NCI-H1417 (cell line): ENCODE measurements at places on chromosomes 5 and 9.

GRCh38 chr5:77514457-77514856 is 22.3 kb upstream of the WDR41 start:
- DNase-seq, result no peak

DNA sequence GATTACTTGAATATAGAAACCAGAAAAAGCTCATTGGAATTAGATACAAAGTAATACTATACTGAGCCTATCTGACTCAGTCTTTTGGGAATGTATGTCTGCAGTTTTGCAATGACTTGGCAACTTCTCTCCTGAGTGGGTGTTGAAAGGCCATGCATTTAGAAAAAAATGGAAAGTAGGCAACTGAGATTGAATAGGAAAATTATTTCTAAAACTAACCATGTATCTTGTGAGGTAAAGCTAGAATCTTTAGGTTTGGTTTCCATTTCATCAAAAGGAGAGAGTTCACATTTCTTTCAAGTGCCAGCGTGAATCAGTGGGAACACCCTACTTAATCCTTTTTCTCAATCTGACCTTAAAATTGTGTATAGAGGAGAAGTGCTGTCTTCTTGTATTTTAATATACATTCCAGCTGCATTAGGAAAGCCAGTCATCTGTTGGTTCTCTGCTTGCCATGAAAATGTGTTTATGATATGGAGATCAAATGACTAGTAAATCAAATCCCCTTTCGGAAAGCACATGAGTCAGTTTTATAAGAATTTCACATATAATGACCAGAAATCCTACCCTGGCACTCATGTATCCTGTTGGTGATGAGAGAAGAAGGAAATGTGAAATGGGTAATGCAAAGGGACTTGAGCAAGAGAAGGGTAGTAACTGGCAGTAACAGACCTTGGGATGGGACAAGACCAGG is 30.4 kb downstream of the NFX1 start:
- DNase-seq, result no peak

DNA sequence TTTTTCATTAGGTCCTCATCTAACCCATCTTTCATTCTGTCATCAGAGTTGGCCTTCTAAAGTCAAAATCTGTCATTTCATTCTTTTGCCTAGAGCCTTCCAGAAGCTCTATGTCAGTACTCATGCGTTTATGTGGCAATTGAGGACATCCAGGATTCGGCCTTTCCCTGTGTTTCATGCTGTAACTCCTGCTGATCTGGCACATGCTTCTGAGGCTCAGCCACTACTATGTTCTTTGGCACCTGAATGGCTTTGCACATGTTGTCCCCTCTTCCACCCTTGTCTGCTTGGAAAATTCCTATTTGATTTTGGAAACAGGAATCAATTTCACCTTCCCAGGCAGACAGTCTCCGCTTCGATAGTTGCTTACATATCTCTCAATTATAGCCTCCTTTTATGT is 84.9 kb downstream of the GDNF start:
- no peak for DNase-seq

DNA sequence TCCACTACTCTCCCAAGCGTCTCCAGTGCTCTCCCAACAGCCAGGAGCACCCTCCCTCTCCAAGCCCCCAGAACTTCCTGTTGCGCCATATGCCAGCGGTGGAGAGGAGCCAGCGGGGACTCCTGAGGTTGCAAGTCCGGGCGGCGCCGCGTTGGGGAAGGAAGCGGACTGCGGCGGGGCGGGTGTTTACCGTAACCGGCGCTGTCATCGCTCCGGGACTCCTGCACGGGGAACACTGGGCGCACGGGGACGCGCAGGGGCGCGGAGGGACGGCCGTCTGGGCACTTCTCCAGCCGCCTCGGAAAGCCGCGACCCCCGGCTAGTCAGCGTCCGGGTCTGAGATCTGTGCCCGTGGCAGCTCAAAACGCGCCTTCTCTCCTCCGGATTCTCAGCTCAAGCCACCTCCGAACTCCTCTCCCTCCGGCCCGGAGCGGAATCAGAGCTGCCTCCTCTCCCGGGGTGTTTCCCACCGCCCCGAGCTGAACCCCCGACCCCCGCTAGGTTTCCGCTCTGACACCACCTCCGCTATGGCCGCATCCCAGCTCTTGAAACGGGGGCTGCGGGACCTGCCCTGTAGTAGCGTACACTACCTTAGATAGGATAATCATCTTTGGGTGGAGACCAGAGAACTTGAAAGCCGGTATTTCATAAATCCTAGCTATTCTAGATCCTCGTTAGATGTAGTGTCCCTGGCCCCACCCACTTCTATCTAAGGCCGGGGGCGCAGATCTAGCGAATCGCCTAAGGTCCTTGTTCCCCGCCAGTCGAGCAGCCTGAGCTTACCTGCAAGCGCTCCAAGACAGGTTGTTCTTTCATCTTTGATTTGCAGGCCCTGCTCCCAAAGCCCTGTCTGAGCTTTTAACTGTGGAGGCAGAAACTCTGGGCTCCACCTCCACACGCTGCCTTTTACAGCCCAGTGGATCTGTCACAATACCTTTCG is at the start of gene TRPM6:
TSS of gene TRPM6 (minus strand) at position 881 of the 940 bp plus-strand sequence. CDS start at position 816, 65 bp downstream.
- DNase-seq, result peak; percentile 64

DNA sequence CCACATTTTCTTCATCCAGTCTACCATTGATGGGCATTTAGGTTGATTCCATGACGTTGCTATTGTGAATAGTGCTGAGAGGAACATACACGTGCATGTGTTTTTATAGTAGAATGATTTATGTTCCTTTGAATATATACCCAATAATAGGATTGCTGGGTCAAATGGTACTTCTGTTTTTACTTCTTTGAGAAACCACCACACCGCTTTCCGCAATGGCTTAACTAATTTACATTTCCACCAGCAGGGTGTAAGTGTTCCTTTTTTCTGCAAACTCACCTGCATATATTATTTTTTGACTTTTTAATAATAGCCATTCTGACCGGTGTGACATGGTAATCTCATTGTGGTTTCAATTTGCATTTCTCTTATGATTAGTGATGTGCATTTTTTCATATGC is 82.2 kb upstream of the RFX3 start:
- DNase-seq, result no peak

DNA sequence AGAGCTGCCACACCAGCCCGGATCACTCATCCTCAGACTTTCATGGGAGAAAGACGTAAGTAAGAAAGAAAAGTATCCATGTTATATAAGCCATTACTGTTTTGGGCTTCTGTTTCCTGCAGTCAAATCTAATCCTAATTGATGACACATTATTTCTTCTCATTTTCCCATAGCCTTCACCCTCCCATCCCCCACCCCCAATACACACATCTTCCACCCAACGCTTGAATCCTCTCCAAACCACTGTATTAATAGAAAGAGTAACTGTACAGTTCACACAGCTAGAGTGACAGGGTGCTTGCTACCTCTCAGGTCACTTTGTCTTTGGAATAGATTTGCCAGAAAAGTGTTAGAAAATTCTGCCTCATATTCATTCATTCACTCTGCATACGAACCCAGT is 69.3 kb upstream of the IL17B start:
- no peak for DNase-seq

- DNase-seq, result no peak
These were observed 377.4 kb downstream of the PDE4D start for GRCh38 chr5:59516161-59516560.

- no peak for DNase-seq
These were observed 22.5 kb downstream of the APBA1 start for GRCh38 chr9:69649566-69650250.

GRCh38 chr5:473551-474192 is 30.7 kb downstream of the EXOC3 start:
- peak; percentile 76 for DNase-seq

DNA sequence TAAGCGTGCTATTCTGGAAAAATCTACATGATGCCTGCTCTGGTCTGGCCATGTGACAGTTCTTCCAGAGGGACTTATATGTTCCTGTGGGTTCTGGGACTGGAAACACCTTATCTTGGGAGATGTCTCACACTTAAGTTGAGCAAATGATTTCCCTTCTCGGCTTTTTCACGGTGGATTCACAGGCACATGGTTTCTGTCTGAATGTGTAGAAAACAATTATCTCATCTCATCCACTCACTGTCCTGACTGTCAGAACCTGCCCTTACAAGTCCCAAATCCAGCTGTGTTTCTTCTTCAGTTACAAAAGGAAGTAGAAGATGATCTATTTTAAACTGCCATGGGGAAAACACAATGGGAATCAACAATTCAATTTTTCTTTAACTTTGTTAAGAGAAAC is 184.0 kb downstream of the SYK start:
- DNase-seq, result peak; percentile 24

- no peak for DNase-seq
These were observed 6.5 kb upstream of the SPATA24 start for GRCh38 chr5:139410121-139410992.

GRCh38 chr9:4226331-4227250 is 73.3 kb downstream of the GLIS3 start:
- DNase-seq, result no peak

DNA sequence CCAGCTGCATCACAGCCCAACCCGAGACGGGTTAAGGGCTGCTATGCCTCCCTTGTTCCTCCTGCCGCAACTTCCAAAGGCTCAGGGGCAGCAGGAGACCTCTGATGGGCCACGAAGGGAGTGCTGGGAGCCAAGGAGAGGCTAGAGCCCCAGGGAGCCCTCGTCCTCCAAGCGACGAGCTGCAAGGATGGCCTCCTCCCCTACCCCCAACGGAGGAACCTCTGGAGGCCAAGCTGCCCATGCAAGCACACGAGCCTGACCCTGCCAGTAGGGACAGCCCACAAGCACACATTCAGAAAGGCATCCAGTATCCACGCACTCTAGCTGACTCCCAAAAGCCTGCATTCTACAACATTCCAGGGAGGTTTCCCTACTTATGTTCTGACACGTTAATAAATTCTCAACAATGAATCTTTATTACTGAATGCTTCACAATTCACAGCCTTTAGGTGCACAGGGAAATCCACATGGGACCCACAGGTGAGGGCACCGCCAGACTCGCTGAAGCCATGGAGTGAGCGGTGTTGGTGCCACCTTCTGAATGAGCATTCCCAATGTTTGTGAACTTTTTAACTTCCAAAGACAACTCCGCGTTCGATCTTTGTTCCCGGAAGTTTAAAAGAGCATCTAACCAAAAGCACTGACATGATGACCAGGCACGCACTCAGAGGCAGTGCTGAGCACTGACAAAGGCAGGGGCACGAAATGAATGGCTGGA is 28.7 kb downstream of the IPPK start:
- no peak for DNase-seq

GRCh38 chr5:1995491-1995890 is 112.8 kb upstream of the IRX4 start:
- DNase-seq, result no peak

GRCh38 chr9:80954521-80954920 is 734.8 kb downstream of the TLE1 start:
- no peak for DNase-seq

DNA sequence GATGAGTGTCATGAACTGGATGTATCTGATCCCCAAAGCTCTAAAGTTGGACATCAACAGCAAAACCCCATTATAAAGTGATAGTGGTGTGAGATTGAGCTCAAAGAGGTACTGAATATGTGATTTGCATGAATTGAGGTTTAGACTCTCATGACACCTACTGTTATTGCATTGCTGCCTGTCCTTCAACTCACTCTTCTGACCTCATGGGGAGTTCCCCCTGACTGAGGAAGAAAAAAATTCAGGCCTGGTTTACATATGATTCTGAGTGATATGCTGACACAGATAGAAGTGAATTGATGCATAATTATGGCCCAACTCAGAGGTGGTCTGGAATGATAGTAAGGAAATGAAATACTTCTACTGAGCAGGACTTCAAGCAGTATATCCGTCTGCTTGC is 76.2 kb upstream of the CHD1 start:
- DNase-seq, result no peak

DNA sequence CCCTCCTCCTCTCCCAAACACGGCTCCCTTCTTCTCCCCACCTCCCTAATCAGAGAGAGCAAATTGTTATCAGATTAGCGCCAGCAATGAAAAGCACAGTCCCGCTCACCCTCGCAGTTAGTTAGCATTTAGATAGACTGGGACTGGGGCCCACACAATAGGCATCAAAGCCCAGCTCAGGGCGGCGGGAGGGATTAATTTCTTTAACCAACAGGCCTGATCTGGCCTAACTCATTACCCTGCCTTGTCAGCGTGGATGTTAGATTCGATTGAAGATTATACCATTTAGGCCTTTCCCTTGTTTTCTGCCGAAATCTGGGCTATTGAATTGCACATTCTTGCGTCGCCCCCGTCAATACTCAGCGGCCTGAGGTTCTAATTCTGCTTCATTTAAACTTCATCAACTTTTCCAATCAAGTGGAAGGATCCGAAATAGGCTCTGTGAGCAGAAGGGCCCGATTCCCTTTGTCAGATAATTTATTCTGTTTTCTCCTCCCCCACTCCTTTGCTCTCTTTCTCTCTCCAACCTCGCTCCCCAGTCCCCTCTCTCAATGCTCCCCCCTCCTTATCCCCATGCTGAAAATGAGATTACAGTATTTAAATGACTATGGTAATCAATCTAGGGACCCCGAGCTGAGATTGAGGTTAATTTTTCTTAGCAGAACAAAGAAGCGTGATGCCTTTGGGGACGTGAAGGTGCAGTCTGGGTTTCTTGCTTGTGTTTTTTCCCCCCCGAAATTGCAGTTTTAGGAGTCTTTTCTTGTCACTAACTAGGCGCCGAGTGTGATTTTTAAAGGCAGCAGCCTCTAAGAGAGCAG is 15.1 kb downstream of the CFAP77 start:
- no peak for DNase-seq

DNA sequence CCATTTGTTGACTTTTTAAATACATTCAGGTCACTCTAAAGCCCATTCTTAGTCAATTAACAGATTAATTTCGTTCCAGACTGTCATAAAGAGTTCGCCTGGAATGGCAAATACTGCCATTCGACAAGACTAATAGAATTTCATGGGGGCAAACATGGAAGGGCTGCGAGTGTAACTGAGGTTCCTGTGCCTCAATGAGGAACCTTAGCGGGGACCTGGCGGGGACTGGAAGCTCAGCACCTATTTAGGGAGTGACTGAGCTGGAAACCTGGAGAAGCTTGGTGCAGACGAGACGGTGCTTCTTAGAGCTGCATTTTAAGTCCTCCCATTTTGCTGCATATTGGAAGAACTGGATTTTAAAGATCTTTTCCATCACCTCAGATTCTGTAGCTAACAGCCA is 3.4 kb downstream of the VCAN start:
- DNase-seq, result peak; percentile 63

DNA sequence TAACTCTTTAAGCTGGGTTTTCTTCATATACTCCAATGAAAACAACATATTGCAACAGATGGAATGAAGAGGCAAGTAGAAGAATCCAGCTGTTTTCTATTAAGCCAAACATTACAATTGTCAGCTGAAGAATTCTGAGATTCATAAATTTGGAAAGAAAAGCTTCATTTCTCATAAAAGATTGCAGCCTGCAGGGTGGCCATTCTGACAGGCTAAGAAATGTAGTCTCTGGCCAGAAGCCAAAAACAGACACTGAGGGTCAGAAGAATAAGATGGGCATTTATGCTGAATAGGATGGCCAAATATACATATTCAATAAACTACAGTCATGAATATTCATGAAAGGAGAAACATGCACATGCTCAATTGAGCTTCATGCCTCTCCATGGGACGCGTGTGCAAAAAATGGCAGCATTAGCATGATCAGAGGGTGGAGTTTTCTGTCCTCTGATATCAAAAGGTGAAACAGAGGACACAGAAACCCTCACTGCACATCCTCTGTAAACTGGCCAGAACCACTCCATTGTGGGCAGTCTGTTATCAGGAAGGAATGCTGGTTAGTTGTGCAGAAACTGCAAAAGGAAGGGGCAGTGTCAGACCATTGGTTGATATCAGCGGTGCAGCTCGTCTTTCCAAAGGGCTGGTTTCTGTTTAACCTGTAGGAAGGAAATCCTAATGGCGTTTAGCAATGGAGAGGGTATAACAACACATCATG is 50.2 kb downstream of the FXN start:
- DNase-seq, result no peak
